ENCODE measurements at places on chromosomes 13 and 19.

DNA sequence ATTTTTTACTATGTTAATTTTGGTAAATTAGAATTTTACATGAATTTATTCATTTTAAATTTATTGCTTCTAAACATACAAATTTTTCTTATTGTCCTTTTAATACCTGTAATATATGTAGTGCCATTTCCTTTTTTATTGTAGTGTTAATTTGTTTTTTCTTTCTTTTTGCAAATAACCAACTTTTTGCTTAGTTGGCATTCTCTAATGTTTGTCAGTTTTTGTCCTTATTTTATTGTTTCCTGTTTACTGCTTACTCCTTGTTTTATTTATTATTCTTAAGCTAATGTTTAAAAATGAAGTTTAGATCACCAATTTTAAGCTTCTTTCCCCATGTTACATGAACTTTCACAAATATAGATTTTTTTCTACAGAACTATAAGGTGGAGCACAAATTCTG is 516.6 kb downstream of the SLITRK1 start:
- DNase-seq, result no peak

DNA sequence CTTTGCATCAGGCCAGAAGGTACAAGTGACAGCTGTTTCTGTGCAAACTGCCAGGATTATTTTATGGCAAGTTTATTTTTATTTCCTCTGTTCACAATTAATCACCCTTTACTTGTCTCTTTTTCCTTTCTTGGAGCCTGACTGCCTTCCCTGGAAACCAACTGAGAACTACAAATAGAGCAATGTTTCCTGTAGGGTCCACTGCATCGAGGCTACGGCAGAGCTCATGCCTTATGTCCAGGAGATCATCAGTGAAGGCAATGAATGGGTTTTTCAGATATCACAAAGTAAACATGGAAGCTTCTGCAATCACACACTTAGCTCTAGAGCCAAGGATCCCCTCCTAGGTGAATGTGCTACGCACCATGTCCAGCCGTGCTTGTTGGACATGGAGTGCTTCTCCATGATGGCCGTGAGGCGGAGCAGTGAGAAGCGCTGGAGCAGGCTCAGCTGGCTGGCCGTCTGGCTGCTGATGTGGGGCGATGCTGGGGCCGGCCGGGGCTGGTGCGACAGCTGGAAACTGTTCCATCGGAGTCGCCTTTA is 110.9 kb downstream of the KL start:
- DNase-seq, result no peak

- DNase-seq, result no peak
These were observed 4.6 kb upstream of the SLC44A2 start for GRCh38 chr19:10620786-10621185.

DNA sequence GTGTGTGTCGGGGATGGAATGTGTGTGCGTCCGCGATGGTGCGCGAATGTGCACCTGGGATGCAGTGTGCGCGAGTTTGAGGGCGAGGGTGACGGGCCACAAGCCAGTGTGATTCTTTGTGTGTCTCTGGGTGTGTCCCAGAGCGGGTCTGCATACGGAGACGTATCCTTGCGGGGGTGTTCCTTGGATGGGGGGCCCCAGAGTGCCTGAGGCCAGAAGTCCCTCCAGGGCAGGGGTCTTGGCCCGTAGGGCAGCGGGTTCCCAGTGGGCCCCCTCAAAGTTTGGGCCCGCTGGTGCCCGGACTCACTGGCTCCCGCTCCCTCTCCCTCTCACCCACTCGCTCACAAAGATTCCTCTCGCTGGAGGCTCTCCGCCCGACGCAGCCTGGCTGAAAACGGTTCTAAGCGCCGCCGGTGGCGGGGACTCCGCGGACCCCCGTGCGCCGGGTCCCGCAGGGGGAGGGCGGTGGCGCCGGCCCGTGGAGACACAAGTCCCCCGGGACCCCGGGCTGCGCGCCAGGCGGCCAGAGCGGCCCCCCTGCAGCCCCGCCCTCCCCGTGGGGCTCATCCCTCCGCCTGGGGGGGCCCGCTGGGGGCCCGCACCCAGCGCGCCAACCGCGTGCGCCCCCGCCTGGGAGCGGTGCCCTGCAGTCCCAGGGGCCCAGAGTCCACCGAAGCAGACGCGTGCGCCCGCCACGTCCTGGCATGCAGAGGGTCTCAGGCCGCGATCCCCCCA is 886 bp downstream of the CRLF1 start:
- no peak for DNase-seq

DNA sequence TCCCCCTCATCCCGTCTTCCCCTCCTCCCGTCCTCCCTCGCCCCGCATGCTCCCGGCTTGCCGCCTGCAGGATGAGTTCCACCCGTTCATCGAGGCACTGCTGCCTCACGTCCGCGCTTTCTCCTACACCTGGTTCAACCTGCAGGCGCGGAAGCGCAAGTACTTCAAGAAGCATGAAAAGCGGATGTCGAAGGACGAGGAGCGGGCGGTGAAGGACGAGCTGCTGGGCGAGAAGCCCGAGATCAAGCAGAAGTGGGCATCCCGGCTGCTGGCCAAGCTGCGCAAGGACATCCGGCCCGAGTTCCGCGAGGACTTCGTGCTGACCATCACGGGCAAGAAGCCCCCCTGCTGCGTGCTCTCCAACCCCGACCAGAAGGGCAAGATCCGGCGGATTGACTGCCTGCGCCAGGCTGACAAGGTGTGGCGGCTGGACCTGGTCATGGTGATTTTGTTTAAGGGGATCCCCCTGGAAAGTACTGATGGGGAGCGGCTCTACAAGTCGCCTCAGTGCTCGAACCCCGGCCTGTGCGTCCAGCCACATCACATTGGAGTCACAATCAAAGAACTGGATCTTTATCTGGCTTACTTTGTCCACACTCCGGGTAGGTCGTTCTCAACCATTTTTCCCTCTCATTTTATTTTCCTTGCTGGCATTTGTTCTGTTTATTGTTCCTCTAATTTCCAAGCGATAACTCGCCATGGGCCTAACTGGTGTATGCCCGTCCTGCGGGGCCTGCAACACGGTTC is 29.8 kb downstream of the NFIX start:
- no peak for DNase-seq

DNA sequence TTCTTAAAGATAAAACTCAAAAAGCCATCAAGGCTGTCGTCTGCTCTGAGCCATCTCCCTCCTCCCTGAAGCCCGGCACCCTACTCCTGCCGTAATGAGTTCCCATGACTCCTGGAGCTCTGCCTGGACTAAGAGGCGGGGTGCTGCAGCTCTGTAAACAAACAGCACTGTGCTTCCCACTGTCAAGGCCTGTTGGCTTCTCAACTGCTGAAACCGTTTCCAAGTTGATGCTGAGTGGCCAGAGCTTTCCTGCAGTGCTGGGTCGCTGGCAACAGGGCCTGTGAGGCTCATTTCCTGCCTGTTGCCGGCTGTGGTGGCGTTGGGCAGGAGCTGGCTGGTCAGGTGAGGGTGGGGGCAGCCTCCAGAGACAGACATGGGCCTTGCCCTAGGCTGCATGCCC is 26.7 kb upstream of the ISYNA1 start:
- no peak for DNase-seq

- DNase-seq, result no peak
These were observed 133.9 kb upstream of the ARGLU1 start for GRCh38 chr13:106701771-106702341.

- no peak for DNase-seq
These were observed 624.4 kb upstream of the ARGLU1 start for GRCh38 chr13:107192289-107192688.

Measured in stimulated activated CD8-positive, alpha-beta memory T cell treated with anti-CD3 and anti-CD28 coated beads, Interleukin-4, amount 100 ng/mL, for 24 hours (primary cell).